ENCODE measurements at places on chromosomes 7 and 10.

- no peak for DNase-seq
Observed at GRCh38 chr10:94409021-94409657, 6.8 kb downstream of the TBC1D12 start.

GRCh38 chr7:77674878-77675277 lies 21.4 kb upstream of the RSBN1L start:
- no peak for DNase-seq

DNA sequence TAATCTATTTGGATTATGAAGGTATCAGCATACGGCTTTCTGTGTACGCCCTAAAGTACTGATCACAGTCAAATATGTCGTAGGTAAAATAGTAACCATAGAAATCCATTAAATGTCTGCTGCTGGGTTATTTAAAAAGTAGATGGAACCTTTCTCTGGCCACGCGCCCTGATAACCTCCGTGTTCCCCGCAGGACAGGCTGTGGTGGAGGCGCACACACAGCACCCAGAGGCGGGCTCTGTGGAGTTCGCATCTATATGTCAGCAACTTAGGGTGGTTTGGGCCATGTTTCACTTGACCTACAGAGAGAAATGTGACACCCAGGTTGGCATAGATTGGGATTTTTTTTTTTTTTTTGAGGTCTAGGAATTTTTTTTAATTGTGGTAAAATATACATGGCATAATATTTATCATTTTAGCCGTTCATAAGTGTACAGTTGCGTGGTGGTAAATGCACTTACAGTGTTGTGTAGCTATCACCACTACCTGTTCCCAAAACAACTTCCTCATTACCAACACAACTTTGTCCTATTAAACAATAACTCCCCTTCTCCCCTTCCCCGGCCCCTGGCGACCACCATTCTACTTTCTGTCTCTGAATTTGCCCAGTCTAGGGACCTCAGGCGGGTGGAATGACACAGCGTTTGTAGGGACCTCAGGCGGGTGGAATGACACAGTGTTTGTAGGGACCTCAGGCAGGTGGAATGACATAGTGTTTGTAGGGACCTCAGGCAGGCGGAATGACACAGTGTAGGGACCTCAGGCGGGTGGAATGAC lies 15.4 kb downstream of the PPP2R2D start:
- DNase-seq, result no peak

DNA sequence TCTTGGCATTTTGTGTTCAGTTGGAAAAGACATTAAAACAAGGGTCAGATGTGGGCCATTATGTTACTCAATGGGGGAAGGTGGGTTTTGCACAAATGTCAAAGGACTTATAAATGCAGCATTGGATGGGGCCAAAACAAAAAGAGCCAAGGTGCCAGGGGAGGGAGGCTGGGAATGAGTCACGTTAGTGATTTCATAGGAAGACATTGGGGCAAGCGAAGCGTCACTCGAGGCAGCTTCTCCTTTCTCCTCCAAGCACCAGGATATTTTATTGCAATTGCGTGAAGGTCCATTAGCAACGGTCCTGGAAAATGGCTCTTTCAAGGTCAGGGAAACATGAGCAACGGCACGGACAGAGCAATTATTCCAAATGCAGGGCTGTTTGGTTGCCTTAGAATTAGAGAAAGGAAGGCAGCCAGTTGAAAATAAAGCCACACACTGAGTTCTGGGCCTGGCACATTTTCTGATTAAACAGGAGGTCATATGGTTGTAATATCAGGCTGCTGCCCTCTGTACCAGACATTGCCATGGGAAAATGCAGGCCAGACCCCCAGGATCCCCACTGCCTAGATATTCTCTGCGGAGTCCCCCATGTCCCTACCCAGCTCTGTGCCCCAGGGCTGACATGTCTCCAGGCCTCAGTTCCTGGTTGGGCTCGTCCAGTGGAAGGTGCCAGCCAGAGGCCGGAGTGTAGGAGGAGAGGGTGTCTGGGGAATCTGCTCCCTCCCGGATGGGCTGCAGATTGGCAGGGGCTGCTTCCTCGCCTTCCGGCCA lies 63.3 kb upstream of the NANOS1 start:
- no peak for DNase-seq

GRCh38 chr10:27041196-27041595 lies 59.1 kb downstream of the ANKRD26 start:
- no peak for DNase-seq

GRCh38 chr10:87740254-87740655 lies 77.8 kb downstream of the ATAD1 start:
- DNase-seq, result no peak
